ENCODE measurements at places on chromosomes 13 and 19.

GRCh38 chr19:16208847-16209665 lies 11.3 kb downstream of the AP1M1 start:
- no peak for DNase-seq

DNA sequence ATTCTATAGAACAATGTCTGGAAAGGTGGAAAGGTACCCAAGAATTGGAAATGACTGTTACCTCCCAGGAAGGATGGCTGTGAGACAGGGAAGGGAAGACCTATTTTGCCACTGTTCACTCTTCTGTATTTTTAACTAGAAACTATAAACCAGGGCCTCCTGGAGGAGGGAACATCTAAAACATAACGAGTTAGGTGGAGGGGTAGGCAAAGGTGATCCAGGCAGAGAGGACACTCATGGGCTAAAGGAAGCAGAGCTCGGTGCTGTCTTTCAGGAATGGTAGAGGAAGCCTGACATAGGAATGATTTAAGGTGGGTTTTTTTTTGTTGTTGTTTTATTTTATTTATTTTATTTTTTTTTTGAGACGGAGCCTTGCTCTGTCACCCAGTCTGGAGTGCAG lies 5.8 kb downstream of the EIF3K start:
- no peak for DNase-seq

DNA sequence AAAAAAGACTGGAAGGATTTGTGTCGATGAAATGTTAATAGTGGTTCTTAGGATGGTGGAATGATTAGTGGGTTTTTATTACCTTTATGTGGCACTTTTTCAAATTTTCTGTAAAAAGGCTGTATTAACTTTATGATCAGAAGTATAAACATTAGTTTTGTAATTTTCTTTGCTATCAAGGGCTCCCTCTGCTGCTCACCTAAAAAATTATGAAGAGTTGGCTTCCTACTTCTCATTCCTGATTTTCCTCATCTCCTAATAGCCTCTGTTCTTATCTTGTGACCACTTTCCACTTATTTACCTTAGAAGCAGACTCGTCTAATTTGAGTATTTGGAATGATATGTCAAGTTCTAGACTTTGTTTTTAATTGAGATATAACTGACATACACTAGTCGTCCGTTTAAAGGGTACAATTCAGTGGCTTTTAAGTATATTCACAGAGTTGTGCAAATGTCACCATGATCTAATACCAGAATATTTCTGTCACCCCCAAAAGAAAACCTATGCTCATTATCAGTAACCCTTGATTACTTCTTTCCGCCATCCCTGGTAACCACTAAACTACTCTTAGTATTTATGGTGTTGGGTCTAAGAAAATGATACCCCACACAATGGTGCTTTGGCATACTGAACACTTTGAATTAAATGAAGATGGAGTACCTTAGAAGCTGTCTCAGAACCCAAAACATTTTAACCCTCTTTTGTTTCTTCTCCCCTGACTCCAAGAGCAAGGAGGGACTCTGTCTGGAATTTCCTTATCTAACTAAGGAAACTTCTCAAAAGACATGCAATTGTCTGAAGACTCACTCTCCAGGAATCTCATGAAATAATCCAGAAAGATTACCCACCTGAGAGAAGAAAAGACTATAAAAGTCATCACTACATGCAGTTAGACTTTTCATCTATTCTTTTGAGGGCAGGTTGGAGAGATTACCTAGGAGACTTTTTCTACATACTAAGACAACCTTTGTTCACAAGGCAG lies 311.3 kb downstream of the DLEU7 start:
- DNase-seq, result no peak

- no peak for DNase-seq
Measured at GRCh38 chr13:79516595-79516994, 35.6 kb downstream of the NDFIP2 start.

DNA sequence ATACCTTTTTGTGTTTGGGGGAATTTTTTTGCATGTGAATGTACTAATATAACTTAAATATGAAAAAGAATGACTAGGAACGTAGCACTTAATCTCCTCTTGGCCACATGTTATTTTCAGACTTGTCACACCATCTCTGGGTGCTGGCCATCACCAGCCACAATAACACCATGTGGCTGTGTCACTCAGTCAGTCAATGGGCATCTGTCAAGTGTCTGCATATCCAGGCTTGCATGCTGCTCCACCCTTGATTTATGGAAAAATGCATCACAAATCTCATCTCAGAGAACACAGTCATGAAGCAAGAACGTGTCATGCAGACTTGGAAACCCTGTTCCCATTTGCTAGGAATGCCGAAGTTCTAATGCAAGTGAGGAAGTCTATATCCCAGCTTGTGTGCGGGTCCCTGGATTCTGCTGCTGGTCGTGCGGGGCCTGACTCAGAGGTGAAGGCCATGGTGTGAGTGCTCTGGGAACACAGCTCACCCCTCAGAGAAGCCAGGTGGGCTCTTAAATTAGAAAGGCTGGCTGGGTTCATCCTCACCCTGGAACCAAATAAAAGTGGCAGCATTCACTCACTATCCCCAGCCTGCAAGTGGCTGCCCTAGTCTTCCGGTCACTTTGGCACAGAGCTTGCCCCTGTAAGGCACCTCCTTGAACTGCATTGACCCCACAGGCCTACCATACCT lies 53.6 kb upstream of the ARHGEF7 start:
- no peak for DNase-seq
